CD4-positive, alpha-beta T cell treated with Interleukin-17A for 1 hour (primary cell): ENCODE measurements at places on chromosomes 2 and 18.

DNA sequence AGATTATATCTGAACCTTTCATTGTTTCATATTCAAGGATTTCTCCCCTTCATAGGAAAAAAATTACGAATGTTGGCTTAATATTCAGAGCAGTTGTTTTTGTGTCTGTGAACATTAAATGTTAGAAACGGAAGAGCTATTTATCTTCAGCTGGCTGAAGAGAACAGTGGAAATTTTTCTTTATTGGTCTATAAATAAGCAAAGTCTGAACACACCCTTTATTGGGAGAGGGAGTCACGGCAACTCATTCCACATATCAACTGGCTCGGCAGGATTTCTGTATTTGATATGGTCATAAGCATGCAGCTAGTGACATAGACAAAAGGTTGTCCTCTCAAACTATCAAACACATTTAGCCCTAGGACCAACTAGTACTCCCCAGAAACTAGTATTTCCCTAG is 468.4 kb upstream of the HNRNPA3 start:
- DNase-seq = no peak

DNA sequence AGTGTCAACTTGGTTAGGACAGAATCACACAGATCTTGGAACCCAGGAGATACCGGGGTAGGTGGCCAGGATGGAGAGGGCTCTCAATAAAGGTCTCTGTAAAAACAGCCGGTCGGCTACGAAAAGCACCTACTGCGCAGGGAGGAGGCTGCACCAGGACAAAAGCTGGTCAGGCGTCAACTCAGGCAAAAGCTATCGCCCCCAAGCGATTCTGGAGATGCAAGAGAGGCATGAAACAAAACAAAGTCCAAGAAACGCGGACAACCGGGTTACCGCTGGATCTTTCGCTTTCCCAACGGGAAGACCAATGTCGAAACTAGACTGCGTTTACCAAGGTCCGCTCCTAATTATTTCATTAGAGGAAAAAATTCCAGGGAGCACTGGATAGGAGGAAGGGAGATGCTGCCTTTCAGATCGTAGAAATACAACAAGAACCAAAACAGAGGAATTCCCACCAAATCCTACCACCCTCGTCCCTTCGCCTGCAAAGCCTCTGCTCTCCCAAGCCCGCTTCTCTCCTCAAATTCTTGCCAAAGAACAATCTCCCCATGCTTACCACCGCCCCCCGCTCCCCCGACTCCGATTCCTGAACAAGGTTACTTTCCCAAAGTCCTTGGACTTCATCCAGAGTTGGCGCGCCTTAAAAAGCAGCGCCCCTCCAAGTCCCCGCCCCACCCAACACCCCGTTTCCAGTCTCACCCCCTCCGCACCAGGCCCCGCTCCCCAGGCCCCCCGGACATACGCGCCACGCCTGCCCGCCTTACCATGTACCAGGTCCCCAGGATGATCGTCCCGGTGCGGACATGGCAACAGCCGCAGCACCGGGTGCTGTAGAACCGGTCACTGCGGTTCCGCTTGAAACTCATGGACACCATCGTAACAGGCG is 539 bp downstream of the LAPTM4A start:
- DNase-seq = peak; percentile 44

GRCh38 chr2:159903443-159904126 is 105.6 kb upstream of the CD302 start:
- DNase-seq = peak; percentile 78

DNA sequence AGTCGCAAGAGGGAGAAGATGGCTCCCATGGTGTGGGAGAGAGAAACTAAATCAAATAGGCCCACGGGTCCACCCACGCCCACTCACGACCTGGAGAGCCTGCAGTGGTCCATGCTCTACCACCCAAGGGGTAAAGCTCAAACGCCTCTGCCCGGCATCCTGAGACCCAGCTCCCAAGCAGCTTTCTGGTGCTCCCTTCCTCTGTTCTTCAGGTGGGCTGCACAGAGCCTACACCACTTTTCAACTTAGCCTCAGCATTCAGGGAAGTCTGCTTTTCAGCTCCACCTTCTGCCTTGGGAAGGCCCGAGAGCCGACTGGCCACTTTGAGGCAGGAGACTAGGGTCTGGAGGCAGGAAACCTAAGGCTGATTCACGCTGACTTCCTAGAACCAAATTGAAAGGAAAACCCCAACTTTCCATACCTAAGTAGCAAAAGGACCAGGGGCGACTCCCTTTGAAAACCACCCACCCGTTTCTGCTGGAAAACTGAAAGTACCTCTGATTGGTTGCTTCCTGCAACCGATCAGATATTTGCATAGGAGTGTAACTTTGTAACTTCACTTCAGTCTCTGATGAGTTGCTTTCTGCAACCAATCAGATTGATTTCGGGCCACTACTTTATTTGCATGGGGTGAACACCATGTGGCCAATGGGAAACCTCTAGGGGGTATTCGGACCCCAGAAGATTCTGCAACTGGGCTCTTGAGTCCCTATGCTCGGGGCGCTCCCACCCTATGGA is 26.8 kb upstream of the SPATA3 start:
- peak; percentile 9 for DNase-seq

DNA sequence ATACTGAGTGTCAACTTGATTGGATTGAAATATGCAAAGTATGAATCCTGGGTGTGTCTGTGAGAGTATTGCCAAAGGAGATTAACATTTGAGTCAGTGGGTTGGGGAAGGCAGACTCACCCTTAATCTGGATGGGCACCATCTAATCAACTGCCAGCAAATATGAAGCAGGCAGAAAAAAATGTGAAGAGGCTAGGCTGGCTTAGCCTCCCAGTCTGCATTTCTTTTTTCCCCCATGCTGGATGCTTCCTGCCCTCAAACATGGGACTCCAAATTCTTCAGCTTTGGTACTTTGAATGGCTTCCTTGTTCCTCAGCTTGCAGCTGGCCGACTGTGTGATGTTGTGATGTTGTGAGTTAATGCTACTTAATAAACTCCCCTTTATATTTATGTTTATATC is 577.4 kb downstream of the CPS1 start:
- no peak for DNase-seq

DNA sequence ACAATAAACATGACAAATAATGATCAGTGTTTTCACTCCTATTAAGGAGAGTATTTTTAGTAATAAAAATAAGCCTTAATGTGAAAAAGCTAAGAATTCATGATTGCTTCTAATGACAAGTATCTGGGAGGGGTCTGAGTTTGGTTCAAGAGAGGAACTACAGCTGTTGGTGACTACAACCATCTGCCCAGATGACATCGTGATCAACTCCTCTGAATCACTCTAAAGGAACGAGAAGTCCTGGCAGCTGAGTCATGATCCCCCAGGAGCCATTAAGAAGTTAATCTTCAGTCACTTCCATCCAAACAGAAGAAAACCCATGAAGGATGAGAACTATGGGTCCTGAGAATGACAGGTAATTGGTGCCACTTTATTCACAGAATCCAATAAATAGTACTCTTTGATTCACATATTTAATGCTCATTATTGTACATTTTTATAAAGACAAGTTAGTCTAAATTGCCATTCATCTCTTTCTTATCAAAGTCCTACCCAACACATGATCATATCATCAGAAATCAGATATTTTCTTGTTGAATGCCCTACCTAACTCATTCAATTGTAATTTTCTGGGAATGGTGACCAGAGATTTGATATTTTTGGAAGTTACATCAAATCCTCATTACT is 6.8 kb downstream of the TFPI start:
- no peak for DNase-seq

DNA sequence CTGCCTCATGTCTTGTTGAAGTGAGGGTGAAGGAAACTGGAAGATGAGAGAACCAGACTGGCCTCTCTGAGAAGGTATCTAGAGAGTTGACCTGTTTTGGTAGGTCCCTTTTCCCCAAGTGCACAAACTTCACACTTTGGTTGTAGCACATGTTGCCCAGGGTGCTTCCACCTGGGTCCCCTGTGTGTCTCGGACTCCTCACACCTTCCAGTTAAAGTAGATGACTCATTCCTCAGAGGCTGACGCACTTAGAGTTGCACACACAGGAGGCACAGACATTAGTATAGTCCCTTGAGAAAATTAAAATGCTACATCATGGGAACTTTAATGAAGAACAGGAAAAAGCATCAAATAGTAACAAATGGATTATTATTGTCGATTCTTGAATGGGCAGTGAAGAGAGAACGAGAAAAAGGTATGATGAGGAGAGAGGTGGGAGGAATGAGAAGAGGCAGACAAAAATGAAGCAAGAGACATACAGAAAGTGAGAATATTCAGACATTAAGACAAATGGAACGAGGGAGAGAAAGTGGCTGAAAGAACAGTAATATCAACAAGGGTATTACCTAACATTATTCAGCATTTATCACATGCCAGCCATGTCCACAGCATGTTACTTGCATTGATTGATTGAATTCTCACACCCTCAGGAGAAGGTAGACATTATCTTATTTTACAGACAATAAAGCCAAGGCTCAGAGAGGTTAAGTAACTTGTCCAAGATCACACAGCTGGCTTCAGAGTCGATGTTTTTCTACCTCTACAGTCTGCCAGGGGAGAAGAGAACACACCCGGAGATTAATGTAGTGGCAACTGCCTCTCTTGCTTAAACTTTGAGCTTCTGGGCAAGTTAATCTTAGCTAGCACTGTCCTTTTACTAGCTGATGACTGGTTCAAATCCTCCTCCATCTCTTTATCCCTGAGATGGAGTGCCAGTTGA is 68.6 kb downstream of the FHOD3 start:
- no peak for DNase-seq

DNA sequence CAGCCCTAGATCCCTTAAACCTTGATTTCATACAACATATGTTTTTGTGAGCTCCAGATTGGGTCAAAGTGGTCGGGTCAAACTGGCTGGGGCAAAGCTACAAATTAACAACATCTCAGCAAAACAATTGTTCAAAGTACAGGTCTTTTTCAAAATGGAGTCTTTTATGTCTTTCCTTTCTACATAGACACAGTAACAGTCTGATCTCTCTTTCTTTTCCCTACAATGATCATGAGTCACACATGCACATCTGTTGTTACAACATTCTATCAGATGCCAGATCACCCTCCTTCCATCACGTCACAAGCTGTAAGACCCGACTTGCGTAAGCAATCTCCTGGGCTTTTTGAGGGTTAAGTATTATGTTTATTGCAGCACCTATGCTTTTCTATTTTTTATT is 55.1 kb downstream of the RHOB start:
- no peak for DNase-seq

GRCh38 chr18:56189615-56190014 is 448.8 kb downstream of the TXNL1 start:
- no peak for DNase-seq

GRCh38 chr18:57353940-57354461 is 1.6 kb downstream of the ST8SIA3 start:
- DNase-seq = no peak

DNA sequence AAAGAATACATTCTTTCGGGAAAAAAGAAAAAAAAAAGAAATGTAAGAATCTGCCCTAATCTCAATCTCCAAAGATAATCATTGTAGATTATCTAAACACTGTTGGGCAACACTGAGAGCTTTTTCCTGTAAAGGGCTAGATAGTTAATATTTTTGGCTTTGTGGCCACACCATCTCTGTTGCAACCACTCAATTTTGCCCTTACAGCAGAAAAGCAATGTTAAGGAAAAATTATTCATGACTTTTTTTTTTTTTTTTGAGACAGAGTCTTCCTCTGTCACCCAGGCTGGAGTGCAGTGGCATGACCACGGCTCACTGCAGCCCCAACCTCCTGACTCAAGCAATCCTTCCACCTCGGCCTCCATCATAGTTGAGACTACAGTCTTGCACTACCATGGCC is 17.3 kb upstream of the FZD5 start:
- no peak for DNase-seq

DNA sequence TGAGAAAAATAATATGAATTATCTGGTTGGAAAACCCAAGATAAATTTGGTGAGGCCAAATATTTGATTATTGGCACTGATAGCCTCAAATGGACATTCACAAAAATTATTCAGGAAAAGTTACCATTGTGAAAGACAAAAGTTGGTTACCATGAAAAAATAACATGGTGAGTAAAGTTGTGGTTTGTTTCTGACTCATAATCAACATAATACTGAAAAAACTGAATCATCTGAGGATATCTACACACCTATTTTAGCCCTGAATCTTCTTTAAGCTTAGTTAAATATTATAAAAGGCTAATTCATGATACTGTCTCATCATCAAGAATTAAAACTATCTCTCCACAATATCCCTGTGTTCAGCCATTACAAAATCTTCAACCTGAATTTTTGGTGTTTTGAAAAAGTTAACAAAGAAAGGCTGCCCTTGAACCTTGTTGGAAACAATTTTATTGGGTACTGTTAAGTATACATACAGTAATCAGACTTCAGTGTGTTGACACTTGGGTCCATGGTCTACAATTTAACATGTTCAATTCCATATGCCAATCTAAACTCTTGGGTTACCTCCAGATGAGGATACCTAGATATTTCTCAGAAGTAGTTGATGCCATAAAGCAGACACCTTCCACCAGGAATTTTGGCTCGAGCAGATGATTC is 607.5 kb upstream of the SLC39A10 start:
- no peak for DNase-seq

GRCh38 chr2:6384341-6384740 is 481.4 kb downstream of the CMPK2 start:
- DNase-seq = no peak

DNA sequence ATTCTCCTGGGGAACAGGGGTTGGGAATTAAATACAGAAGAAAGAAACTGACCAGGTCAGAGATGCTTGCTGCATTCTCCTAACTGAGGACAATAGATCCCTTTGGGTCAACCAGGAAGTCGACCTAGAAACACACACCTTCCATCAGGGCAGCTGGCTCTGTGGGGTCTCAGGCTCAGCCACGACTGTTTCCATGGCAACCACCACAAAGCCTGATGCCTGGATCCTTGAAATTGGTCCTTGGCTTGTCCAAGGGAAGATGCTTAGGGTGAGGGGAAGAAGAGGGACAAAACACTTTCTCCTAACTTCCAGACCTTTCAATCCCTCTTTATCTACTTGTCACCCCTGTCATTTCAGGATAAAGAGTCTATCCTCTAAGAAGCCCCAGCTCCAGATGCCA is 194.4 kb downstream of the ALK start:
- no peak for DNase-seq
